Activated naive CD8-positive, alpha-beta T cell treated with anti-CD3 and anti-CD28 coated beads, Interleukin-2, amount 50 U/mL, for 24 hours (primary cell): ENCODE measurements at places on chromosomes 16 and 17.

GRCh38 chr17:802901-803881 lies 21.0 kb downstream of the MRM3 start:
- DNase-seq, result no peak

DNA sequence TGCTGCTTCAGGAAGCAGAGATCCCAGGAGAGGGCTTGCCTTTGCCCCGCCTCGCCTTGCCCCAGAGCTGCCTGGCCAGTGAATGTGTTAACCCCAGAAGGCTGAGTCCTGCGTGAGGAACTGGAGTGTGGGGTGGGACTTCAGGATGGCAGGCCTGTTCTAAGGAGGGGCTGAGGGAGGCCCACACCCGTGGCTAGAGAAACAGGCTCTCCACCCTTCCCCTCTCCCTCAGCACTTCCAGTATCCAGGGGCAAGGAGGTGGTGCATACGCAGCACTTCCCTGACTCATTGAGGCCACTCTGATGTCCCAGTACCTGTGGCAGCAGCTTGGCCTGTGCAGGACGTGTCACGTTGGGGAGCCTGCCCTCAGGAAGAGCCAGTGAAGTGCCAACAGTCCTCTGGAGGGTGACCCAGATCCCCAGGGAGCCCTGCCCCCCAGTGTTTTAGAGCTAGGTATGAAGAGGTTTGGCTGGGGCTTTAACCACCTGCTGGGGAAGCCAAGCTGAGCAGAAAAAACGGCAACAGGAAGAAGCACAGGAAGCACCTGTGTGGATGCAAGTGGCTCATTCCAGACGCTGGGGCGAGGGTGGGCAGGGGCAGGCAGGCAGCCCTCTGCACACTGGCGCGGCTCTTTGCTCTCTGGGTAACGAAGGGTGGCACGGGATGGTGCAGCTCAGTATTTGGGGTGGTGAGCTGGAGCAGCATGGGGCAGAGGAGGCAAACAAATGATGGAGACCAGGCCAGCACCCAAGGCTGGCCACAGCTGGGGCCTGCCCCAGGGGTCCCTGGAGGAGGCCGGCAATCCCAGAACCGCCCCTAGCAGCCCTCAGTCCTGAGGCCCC lies 14.7 kb upstream of the CTCF start:
- DNase-seq, result no peak

- DNase-seq, result peak; percentile 59
These were observed 164.0 kb downstream of the LAT start for GRCh38 chr16:29148867-29149272.

- no peak for DNase-seq
These were observed 183.3 kb downstream of the MSI2 start for GRCh38 chr17:57439651-57440050.

DNA sequence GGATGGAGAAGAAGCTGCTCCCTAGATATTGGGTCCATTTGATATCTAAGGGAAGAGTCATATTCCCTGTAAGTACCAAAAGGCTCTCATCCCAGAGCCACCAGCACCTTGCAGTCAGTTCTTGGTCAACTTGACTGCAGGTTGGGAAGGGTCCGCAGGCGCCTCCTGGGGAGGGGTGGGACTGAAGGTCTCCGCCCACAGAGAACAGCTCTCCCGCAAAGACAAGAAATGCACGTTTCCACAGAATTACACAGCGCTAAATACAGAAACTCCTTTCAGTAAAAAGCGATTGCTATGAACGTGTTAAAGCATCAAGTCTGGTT lies 864 bp upstream of the CTCF start:
- DNase-seq, result no peak
